ENCODE measurements at places on chromosomes 2 and 18.

DNA sequence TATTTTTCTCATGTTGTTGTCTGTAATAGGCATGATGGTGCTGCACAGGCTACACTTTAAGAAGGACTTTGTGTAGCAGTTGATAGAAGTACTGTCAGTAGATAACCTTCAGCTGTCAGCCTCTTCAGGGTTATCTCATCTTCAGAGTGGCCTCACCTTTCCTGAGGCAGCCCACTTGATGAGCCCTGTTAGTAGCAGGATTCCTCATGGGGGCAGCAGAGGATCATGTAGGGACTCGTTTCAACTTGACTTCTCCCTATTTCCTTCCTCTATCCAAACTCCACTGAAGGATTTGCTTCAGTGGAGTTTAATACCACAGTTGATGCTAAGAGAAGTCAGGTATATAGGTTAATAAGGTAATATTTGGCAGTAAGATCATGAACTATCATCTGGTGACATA is 530.3 kb upstream of the FSIP2 start:
- DNase-seq = no peak

GRCh38 chr2:227471924-227472264 is at the start of gene AGFG1:
Gene AGFG1, plus strand, starts transcription at chr2:227472156. Its CDS starts 266 bp downstream, at chr2:227472422.
- peak; percentile 71 for DNase-seq

DNA sequence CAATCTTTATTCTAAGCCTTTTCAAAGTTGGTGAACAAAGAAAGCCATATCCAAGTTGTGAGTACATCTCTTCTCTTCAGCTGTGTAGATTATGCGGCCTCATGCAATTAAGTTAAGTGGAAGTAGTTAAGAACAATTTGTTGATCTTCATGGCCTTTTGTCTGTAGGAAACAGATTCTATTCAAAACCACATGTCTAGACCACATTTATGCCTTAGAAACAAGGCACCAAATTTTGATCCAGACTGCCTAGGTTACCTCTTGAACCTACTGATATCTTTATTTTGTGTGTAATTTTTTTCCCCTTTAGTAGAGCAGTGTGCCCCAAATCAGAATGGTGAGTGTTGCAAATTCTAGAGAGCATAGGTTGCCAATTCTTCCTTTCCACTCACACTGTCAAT is 101.6 kb upstream of the CERS6 start:
- DNase-seq = no peak

- DNase-seq = no peak
These were observed 67.0 kb downstream of the TSHZ1 start for GRCh38 chr18:75277610-75277928.

DNA sequence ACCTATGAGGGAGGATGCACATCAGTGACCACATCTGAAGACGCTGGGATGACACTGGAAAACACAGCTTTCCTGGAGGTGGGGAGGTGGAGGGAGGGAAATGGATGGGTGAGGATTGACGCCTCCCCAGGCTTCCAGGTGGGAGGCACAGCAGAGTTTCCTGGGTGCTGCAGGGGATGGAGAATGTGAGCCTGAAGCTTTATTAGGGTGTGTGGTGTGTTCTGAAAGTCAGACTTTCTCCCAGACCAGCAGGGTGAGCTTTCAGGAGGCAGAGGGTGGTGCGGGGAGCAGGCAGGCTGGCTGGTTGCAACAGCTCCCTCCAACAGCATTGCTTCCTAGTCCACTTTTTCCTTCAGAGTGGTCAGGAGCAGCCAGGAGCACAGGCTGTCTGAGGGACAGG is 263.1 kb downstream of the CELF4 start:
- no peak for DNase-seq

- no peak for DNase-seq
These were observed 257.2 kb downstream of the DYSF start for GRCh38 chr2:71710367-71711132.

- DNase-seq = no peak
These were observed 34.1 kb downstream of the TRABD2A start for GRCh38 chr2:84846741-84847142.

DNA sequence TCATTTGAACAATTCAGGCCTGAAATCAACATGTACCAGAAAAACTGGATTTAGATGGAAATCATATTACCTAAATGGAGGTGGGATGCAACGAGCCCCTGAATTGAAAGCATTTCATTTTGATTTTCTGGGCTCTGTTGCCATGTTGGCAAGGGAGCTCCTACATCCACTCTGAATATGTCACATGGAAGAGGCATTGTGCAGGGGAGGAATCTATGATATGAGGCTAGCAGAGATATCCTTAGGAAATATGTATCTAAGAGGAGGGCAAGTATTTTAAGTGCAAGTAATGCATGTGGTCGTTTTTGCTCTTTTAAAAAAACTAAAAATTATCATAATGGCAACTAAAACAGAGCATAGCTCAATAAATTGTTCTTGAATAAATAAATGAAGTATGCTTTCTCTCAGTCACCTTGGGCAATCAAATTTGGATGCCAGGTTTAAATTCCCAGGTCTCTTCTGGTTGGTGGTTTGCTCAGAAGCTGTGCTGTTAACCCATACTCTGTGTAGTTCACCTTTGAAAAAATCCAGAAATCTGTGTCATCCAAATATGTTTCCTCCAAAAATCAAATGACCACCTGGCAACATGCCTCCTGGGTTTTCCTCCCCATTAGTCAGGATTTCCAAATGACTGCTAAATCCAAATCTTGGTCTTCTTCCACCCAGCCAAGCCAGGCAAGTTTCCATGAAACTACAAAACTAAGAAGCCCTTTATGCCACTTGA is 6.5 kb upstream of the LGALSL start:
- DNase-seq = no peak
